Naive thymus-derived CD4-positive, alpha-beta T cell (primary cell): ENCODE measurements at places on chromosomes 12 and 14. TPM values are rescaled to one million over a fixed set of nuclear protein-coding genes. Genes with fewer than 3 reads are reported as not detected.
A peak's percentile ranks its signal among the peaks of the same experiment; 100 is the strongest.

DNA sequence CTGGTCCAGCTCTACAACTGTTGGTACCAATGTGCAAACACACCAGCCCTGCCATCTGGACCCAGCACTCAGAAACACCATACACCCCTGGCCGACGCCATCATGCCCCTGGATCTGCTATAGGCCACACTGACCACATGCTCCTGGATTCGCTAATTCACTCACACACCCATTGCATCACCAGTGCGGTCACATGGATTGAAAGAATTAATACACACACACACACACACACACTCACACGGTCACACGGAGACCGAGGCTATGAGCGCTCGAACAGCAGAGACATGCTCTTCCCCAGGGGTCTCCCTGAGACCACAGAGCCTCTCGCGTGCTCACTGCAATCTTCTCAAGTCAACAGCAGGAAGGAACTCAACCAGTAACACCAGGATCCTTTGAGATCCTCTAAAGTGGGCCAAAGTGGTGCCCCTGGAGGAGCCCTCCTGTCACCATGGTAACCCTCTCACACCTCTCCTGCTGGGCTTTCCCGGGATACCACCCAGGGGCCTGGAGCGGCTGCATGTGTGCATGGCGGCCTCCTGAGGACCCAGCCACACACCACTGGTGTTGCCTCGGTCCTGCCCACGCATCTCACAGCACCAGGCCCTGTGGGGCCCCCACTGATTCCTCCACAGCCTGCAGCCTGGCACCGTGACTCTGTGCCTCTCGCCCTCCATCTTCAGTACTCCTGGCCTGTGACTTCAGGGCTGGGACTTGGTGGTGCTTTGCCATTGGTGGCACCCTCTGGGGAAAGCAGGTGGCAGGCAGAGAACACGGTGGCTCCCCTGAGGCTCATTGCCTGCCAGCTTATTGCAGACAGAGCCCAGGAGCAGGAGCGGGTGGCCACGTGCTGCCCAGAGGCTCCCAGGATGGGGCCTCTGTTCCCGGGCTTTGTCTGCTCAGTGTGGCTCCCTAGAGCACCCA is 15.1 kb downstream of the LRTM2 start:
- H3K4me1 ChIP-seq, result no peaks in the 10 kb centered on the region
- no peak for DNase-seq
- no peak overlapping the region for H3K27ac ChIP-seq
- H3K4me3 ChIP-seq, result no peak overlapping the region
- H3K36me3 ChIP-seq, result no peaks in the 10 kb centered on the region
- H3K27me3 ChIP-seq, result peaks cover 2% of the 10 kb centered on the region

- H3K27ac ChIP-seq, result no peak overlapping the region
- no peak for DNase-seq
- no peaks in the 10 kb centered on the region for H3K36me3 ChIP-seq
- H3K4me1 ChIP-seq, result peaks cover 10% of the 10 kb centered on the region
These were observed 31.9 kb upstream of the MON2 start for GRCh38 chr12:62434494-62435302.

GRCh38 chr12:67590149-67590790 is 58.3 kb upstream of the DYRK2 start:
- peak overlapping the region; percentile 50 for H3K27ac ChIP-seq
- peak; percentile 83 for DNase-seq
- peak overlapping the region; percentile 34 for H3K4me3 ChIP-seq
- H3K4me1 ChIP-seq, result peaks cover 37% of the 10 kb centered on the region

DNA sequence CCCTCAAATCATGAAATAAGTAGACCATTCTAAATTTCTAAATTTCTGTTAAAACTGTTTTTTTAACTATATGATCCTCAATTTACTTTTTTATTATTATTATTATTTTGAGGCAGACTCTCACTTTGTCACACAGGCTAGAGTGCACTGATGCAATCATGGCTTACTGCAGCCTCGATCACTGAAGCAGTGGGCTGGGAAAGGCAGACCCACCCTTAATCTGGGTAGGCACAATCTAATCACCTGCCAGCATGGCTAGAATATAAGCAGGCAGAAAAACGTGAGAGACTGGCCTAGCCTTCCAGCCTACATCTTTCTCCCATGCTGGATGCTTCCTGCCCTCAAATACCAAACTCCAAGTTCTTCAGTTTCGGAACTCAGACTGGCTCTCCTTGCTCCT is 2.3 kb downstream of the ERO1A start:
- H3K36me3 ChIP-seq, result no peaks in the 10 kb centered on the region
- no peaks in the 10 kb centered on the region for H3K27me3 ChIP-seq
- no peak overlapping the region for H3K4me3 ChIP-seq
- peaks cover 31% of the 10 kb centered on the region for H3K4me1 ChIP-seq
- H3K27ac ChIP-seq, result no peak overlapping the region

The ABCC9 gene
- not detected for total RNA-seq

DNA sequence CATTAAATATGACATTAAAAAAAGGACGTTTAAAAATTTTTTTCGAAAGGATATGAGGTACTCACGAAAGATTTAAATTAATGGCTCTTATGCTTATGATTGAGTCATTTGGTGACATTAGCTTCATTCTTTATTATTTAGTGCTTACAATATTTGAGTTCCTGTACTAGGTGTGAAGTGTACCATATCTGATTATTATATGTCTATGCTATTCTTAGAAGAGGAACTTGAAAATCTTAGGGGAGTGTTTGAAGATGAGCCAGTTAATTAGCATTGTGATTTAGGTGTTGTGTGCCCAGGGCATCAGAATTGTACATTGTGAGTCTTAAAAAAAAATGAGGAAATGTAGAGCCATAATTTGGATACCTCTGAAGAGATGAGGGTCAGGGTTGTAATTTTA is 118.6 kb downstream of the FUT8 start:
- no peaks in the 10 kb centered on the region for H3K27me3 ChIP-seq
- no peak for DNase-seq
- H3K36me3 ChIP-seq, result peaks cover 3% of the 10 kb centered on the region
- no peak overlapping the region for H3K27ac ChIP-seq
- H3K4me3 ChIP-seq, result no peak overlapping the region

DNA sequence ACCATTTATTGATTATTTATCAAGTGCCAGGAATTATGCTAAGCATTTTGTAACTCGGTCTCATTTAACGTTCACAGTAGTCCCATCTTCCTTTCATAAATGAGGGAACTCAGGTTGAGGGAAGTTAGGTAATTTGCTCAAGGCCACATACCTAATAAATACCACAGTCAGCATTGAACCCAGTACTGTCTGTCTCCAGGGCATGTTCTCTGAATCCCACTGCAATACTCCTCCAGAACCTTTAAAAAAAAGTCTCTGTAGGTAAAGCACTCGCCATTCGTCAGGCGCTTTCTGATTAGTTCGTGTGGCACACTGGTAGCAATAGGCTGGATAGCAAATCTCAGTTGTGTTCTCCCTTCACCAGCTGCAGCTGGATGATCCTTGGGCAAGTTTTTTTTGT is 14.3 kb downstream of the SLC17A8 start:
- no peaks in the 10 kb centered on the region for H3K4me1 ChIP-seq
- H3K27me3 ChIP-seq, result no peaks in the 10 kb centered on the region
- no peak overlapping the region for H3K27ac ChIP-seq
- no peaks in the 10 kb centered on the region for H3K36me3 ChIP-seq
- H3K4me3 ChIP-seq, result no peak overlapping the region
- DNase-seq, result no peak

DNA sequence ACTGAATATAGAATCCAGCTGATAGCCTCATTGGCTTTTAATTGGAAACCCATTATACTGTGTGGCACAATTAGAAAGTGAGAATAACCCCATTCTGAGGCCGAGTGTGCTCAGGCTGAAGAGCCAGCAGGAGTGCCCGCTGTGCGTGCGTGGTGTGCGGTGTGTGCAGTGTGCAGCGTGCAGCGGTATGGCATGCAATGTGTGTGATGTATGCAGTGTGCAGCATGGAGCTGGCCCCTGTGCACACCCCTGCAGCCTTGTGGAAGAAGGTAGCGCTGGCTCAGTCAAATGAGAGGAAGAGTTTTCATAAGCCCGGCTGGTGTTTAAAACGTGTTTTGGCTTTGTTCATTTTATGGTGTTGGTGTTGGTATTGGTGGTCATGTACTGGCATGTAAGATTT is 22.9 kb downstream of the CKB start:
- peaks cover 61% of the 10 kb centered on the region for H3K36me3 ChIP-seq
- no peak overlapping the region for H3K27ac ChIP-seq
- no peaks in the 10 kb centered on the region for H3K27me3 ChIP-seq
- H3K4me3 ChIP-seq, result no peak overlapping the region
- no peaks in the 10 kb centered on the region for H3K4me1 ChIP-seq
- DNase-seq, result no peak

DNA sequence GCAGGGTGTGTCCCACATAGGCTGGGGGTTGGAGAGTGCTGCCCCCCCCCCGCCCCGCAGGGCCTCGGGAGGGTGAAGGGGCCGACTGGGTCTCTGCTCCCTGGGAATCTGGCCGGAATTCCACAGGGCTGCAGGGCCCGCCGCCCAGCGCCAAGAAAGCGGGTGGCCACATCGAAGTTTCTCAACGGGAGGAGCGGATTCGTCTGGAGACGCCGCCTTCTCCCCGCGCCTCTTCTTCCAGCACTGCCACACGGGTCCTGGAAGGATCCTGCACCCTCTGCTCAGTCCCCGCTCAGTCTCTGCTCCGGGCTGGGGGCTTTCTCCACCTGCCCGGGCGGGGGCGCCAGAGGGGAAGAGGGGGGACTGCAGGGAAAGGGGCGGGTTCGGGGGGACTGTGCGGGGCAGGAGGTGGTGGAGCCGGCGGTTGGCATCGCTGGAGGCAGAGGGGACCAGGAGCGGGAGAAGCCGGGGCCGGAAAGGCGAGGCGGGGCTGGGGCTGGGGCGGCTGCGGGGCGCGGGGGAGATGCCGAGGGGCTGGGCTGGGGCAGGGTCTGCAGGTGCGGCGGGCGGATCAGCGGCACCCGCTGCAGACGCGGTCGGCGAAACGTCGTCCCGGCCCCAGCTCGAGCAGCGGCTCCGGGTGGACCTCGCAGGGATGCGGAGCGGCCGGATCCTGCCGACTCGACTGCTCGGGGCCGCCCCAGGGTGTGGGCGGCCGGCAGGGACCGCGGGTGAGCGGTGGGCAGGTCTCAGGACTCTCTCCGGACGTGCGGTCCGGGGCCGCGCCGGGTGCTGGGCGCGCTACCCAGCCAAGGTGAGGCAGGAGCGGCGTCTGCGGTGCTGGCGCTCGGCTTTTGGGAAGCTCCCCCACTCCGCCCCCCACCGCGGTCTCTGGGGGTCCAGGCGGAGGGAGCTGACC is 811.4 kb upstream of the TMEM132C start:
- no peaks in the 10 kb centered on the region for H3K27me3 ChIP-seq
- H3K27ac ChIP-seq, result no peak overlapping the region
- no peak overlapping the region for H3K4me3 ChIP-seq
- no peak for DNase-seq
- H3K36me3 ChIP-seq, result no peaks in the 10 kb centered on the region

- no peak overlapping the region for H3K27ac ChIP-seq
- H3K4me3 ChIP-seq, result no peak overlapping the region
- H3K27me3 ChIP-seq, result no peaks in the 10 kb centered on the region
- no peak for DNase-seq
- no peaks in the 10 kb centered on the region for H3K4me1 ChIP-seq
These were observed 10.6 kb downstream of the EIF2B2 start for GRCh38 chr14:75013290-75013689.

DNA sequence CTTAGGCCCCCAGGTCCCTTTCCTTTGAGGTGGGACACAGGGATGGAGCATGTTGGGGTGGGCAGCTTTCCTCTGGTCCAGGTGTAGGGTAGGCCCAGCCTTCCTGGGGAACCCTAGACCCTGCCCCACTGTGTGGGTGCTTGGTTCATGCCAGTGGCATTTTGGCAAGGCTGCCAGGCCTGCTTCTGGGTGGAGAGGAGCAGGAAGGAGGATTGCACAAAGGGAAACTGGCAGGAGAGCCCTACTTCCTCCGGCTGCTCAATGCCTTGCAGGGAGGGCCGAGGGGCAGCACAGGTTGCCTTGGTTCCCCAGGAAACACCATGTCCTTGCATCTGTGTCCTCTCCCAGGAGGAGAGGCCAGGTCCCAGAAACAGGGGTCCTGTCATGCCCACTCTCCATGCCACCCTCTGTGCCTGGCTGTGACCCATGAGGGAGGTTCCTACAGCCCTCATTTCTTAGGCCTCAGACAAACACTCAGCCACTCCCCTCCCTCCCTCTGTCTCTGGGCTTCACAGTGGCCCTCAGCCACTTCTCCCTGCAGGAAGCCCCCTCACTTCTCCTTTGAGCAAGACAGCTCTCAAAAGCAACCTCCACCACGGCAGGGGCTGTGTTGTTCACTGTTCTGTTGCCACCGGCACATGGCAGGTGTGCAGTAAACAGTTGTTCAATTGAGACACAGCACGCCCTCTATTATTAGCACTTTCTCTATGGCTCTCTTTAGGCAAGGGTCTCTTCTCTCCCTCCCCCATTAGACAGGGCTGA is 6.8 kb upstream of the KRT80 start:
- H3K27me3 ChIP-seq, result no peaks in the 10 kb centered on the region
- H3K27ac ChIP-seq, result no peak overlapping the region
- no peak overlapping the region for H3K4me3 ChIP-seq
- H3K4me1 ChIP-seq, result no peaks in the 10 kb centered on the region
- H3K36me3 ChIP-seq, result no peaks in the 10 kb centered on the region
- no peak for DNase-seq

The ARHGEF25 gene
- 0.84 TPM for total RNA-seq
